Cardiac ventricle fibroblast (primary cell): ENCODE measurements at places on chromosomes 11 and 22. TPM values are rescaled to one million over a fixed set of nuclear protein-coding genes. Genes with fewer than 3 reads are reported as not detected.

IL18 gene
- total RNA-seq = 0.24 and 0.37 TPM in 2 replicates

OR56A4 gene
- not detected in 2 replicates for total RNA-seq

TSPAN32 gene
- not detected in 2 replicates for total RNA-seq

DEPDC5 gene
- 4.2 and 15.2 TPM in 2 replicates for total RNA-seq

ACAT1 gene
- 117 and 177 TPM in 2 replicates for total RNA-seq
